ENCODE measurements at places on chromosomes 13 and 19.

GRCh38 chr13:73169971-73170370 is 111.2 kb downstream of the KLF5 start:
- DNase-seq: no peak

DNA sequence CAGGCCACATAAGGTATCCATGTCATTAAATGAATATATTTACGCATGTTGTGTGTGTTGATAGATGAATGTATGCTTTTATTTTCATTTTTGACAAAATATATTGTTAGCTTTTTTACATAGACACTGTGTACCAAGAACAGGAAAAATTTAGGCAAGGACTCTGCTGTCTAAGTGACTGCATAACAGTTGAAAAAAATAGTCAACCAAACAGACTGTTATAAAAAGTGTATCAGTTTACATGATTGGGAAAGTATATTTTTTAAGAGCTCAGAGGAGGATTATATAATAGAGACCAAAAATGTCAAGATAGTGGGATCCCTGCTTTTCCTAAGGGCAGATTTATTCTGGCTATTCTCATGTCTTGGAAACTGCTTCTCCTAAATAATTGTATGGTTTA is 858.0 kb downstream of the SLITRK1 start:
- DNase-seq: no peak

DNA sequence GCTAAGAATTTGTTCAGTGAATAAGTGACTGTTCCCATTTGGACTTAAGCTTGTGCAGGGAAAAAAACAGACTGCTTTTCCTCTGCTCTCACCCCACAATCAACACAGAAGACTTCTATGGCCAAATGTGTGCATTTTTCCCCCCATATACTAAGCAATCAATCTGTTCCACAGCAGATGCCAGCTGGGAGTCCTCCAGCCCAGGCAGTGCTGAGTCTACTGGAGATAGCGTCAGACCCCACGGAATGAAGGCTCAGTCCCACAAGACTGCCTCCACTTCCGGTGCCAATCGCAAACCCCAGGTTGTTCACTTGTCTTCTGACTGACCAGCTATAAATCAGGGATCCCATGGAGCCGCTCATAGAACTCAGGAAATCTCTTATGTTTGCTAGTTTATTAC is 69.5 kb upstream of the ANKRD10 start:
- no peak for DNase-seq

DNA sequence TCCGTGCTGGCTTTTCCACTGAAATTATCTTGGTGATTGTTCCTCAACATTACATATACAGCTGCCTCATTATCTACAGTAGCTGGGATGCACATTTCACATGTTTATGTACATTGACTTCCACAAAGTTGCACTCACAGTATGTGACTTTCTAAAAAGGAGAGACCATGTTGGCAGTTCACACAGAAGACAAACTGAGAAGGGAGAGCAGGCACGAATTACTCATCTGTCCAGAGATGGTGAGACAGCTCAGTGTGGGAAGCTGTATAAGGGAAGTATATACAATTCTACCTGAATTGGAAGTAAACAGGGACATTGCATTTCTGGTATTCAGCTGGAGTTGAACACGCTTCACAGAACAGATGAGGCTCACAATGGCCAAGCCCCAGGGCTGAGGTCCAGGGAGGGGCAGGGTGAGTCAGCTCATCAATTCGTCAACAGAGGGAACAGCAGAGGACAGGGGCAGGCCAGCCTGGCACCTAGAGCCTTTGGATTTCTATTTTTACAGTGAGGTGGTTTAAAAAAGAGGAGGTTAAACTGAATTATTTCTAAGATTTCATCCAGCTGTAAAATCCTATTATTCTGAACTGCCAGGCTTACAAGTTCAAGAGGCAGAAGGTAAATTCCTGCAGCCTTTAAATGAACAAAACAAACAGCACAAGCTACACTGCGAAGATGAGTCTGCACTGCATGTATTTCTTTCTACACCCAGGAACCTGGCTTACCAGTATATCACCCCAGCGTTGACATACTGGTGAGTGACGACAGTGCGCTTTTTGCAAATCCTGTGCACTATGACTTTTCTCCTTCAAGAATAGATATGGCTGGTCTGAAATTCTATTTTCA is 9.8 kb downstream of the PARP4 start:
- DNase-seq: no peak

- DNase-seq: no peak
Measured at GRCh38 chr19:51754770-51755169, 3.1 kb upstream of the FPR1 start.

DNA sequence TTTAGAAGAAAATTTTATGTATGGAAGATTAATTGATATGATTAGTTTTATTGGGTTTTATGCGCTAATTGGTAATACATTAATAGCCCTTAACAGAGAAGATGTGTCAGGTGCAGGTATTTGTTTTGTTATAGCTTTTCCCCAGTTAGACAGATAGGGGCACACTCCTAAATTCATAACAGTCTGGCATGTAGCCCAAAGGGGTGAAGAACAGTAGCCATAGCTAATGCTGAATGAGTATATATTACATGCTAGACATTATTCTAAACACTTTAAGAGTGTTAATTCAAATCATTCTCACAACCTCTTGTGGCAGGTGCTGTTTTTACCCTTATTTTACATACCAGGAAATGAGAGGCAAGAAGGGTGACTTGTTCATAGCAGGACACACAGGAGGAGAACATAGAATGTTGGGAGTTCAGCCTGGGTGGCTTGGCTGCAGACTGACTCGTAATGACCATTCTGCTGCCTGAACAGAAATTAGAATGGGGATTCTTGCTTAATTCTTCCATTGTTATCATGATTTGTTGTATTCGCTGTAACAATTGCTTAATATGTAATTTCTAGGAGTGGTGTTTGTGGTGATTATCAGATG is 20.1 kb downstream of the PCCA start:
- DNase-seq: no peak

GRCh38 chr13:67437244-67437643 is 207.1 kb upstream of the PCDH9 start:
- DNase-seq: no peak

DNA sequence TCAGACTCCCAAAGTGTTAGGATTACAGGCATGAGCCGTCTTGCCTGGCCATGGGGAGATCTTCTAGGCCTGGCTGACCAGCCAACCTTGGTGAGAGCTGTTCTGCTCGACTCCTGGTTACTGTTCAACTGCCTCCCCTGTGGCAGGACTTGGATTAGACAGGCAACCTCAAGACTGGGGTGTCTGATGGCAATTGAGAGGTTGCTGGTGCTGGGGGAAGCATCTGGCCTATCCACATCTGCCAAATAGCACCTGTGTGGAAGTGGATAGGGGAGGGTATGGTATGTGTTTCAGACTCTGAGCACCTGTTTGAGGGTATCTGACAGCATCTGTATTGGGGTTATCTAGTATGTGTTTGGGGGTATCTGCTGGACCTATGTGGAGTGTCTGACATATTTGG is 44.7 kb downstream of the ARHGEF18 start:
- DNase-seq: no peak

DNA sequence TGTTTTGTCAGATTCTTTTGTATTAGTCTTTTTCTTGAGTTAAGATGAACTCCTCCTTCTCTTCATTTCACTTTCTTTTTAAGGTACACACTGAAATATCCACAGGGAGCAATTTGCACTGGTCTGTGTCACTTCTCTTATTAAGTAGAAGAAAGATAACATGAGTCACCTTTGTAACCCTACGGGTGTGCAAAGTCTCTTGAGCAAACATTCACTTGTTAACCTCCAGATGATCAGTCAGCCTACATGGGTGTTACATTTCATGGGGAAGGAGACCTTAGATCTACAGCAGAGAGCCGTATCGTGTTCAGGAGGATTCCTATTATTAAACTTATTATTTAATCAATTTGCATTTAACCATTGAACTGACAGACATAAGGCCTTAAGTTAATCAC is 5.1 kb downstream of the ZNF507 start:
- no peak for DNase-seq

DNA sequence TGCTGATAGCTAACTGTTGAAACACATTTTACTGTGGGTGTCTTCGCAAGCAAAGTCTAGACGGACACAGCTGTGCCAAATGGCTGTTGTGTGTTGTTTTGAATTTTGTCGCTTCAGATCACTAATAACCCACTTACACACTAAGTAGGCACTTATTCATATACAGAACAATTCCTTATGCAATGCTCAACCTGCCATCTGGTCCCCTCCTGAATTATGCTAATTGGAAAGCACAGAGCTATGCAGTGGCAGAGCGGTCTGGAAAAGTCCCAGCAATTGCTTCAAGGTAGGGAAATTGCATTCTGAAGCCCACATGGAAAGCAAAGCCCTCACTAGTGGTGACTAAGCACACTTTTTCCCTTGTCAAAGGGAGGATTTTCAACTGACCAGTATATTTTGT is 69.9 kb downstream of the C13orf42 start:
- no peak for DNase-seq

GRCh38 chr19:3142292-3142670 is 6.4 kb downstream of the GNA15 start:
- no peak for DNase-seq

- no peak for DNase-seq
Measured at GRCh38 chr19:35375505-35376307, 4.8 kb downstream of the GPR42 start.

DNA sequence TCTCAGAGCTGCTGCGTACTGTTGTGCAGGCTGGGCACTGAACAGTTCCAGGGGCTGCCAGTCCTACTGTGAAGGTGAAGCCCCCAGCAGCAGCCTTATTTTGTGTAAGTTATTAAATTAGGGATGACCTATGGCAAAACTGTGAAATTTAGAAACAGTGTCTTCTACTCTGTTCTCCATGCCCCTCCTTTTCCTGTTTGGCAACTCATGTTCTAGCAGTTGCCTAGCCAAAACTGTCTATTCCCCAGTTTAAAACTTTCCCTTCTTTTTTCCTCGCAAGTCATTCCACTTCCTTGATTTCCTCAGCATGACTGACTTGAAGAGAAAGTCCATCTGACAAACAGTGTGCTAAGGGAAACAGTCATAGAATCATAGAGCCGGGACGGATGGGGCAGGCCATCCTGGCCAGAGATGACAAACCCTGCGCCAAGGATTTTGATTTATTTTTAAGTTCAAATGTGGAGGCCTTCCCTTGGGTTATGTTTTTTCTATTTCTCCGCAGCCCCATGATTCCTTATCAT is 78.1 kb upstream of the OLFM4 start:
- DNase-seq: no peak

GRCh38 chr19:16541526-16542044 is 652 bp downstream of the CHERP start:
- no peak for DNase-seq

DNA sequence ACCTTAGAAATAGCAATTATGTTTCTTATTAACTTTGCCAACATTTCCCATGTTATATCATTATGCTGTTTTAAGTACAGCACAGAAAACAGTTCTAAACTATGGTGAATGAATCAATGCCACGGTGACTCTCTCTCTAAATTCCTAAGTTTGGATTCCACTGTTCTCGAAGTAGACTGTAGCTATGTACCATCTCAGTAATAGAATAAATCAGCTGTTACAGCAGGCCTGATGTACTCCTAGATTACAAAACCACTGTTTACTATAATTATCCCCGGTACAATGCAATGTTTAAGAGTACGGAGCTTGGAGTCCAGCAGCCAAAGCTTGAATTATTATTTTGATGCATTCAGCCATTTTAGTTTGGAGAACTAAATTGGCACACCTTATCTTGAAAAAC is 476.3 kb upstream of the SLITRK1 start:
- no peak for DNase-seq

DNA sequence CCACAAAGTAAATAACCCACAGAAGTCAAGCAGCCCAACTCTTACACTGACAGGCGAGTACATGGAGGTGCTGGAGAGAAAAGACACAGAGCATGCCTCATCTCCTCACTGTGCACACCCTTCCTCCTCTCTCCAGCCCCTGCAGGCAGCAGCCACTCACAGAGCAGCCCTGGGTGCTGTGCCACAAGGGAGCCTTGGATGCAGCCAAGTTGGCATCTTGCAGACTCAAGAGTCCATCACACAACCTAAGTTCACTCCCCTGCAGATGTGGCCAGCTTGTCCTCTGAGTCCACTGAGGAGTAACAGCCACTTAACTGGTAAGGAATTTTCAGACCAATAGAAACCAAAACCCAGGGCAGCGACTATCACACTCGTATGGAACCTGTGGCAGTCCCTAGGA is 47.4 kb downstream of the BRD4 start:
- no peak for DNase-seq

- no peak for DNase-seq
Measured at GRCh38 chr13:55307909-55308308, 1832.8 kb upstream of the PRR20A start.

DNA sequence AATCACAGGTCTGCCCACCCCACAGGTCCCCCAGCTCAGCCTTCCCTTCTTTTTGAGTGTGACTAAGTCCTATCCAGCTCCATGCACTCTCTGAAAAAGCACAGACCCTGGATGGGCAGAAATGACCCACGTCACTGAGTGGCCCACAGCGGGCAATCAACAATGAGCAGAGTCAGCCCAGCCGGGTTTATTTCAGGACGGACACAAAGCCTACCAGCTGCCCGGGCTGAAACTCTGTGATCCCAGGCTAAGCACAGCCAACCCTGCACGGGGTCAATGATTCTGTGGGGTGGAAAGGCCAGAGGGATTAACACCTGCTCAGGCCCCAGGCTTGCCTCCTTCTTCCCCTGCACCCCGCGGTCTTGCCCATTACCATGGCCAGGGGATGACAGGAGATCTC is 8.4 kb downstream of the NAPA start:
- no peak for DNase-seq

DNA sequence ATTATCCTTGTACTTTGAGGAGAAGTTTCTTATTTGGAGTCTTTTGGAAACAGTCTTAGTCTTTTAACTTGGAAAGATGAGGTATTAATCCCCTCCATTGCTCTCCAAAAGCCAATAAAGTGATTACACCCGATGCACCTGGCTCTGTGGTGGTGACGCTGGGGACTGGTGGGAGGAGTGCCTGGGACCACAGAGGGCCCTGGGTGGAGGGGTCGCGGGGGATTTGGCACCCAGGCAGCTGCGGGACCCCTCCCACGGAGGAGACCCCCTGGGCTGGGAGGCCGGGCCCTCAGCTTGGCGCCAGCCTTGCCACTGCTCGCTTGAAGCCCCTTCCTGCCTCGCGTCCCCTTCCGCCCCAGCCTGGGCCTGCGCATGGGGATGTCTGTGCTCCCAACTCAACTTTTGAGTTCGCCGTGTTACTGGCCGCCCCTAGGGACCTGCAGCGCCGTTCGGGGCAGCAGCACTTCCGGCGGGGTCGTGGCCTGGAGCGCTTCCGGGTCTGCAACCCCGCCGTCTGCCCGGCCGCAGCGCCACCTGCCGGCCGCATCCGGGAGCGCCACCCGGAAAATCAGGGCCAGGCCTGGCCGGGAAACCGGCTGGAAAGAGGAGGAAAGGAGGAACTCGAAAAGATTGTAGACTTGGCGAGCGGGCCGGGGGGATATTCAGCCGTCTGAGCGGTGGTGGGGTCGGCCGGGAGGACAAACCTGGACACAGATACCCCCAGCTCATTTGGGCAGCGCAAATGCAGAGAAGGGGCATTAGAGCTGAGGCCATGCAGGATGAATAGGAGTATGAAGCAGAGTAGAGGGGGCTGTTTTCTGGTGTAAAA is 8.4 kb downstream of the PEAK3 start:
- peak; percentile 73 for DNase-seq

DNA sequence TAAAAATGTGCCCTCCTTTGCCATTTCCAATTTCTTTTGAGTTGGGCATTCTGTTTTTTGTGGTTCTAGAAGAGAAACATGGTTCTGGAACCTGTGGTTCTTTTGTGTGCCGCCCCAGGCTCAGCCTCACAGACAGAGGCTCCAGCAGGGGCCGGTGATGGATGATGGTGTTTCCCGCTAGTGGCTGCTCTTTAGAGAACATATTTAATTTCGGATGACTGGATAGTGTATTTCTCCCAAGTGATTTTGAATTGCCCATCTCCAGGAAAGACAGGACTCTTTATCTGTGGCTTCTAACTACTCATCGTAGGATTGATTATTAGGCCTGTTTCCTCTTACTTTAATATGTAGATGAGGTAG is 75.2 kb downstream of the KL start:
- no peak for DNase-seq
